Left lung (tissue), 14 donors: ENCODE measurements at places on chromosomes 2 and 18. TPM values are rescaled to one million over a fixed set of nuclear protein-coding genes. Genes with fewer than 3 reads are reported as not detected.
A peak's percentile ranks its signal among the peaks of the same experiment; 100 is the strongest.

DNA sequence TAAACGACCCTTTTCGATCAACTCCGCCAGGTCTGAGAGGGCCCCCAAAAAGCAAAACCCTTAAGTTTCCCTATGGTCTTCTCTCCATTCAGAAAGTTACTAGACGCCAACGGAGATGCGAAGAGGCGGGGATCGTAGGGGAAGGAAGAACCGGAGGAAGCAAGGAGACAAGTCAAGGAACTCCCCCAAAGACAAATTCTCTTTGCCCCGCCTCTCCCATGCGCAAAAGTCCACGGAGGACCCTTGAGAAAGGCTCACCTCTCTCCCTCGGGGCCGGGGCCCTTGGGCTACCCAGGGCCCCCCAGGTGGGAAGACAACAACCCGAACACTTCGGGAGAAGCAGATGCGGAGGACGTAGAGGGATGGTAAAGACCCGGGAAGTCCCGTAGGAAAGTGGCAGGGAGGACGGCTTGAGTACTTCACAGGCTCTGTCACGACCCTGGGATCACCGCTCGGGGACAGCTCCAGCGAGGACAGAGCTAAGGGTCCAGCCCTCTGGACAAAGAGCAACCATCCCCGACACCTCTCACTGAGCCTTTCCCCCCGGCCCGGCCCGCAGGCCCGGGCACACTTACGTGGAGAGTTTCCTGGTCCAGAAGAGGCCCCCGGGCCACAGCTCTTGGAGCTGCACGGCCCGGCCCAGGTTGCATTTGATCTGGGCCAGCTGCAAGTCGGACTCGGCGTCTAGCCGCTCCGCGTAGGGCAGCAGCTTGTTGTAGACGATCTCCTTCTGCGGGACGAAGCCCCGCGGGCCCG is 647 bp downstream of the PSME4 start:
- H3K36me3 ChIP-seq: no peaks in the 10 kb centered on the region
- peak; percentile 61 for DNase-seq
- peak overlapping the region; percentile 90 for H3K27ac ChIP-seq
- peaks cover 36% of the 10 kb centered on the region for H3K4me1 ChIP-seq
- H3K27me3 ChIP-seq: no peaks in the 10 kb centered on the region

GRCh38 chr2:221962186-221962585 is 336.6 kb downstream of the PAX3 start:
- no peaks in the 10 kb centered on the region for H3K4me1 ChIP-seq
- no peaks in the 10 kb centered on the region for H3K36me3 ChIP-seq
- no peak overlapping the region for H3K4me3 ChIP-seq
- no peak overlapping the region for H3K27ac ChIP-seq

DNA sequence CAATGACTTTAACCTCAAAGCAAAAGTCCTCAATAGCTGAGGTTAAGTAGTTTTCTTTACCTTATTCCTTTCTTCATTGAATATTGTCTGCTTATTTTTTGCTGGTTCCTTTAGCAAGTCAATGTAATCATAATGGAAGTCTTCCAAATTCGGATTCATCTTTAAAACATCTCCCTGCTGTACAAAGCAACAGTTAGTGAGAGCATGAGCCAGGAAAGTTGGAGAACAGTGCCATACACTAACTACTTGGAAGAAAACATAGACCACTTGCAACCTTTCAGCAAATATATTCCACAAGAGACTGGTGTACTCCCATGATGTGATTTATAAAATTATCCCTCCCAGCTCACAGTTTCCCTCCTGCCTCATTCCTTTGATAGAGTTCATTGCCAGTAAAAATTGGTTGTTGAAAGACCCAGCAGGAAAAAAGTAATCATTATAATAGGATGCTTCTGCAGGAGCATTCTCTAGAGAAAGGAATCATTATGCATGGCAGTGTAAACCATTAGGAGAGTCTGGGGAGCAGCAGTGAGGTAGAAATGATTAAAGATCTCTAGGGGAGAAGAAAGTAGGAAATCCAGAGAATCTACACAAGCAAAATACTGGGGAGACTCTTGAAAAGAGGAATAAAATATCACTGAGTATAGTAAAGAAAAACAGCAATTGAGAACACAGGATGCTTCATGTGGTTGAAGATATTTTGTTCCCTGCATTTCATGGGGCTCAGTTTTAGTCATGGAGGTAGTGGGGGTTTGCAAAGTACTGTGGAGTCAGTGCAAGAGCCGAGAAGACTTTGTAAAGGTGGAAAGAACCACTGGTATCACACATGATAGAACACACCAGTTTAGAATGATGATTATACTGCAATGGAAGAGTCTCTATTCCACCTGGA is 38.6 kb upstream of the TTN start:
- DNase-seq: no peak
- no peak overlapping the region for H3K27ac ChIP-seq
- H3K4me3 ChIP-seq: no peak overlapping the region
- H3K27me3 ChIP-seq: no peaks in the 10 kb centered on the region
- no peaks in the 10 kb centered on the region for H3K36me3 ChIP-seq

GRCh38 chr18:62621546-62621945 is 93.8 kb upstream of the PHLPP1 start:
- H3K4me1 ChIP-seq: no peaks in the 10 kb centered on the region
- no peaks in the 10 kb centered on the region for H3K36me3 ChIP-seq
- H3K27me3 ChIP-seq: no peaks in the 10 kb centered on the region
- no peak overlapping the region for H3K4me3 ChIP-seq
- no peak overlapping the region for H3K27ac ChIP-seq
- no peak for DNase-seq

- H3K36me3 ChIP-seq: peaks cover 24% of the 10 kb centered on the region
- H3K4me3 ChIP-seq: no peak overlapping the region
- peaks cover 29% of the 10 kb centered on the region for H3K4me1 ChIP-seq
Observed at GRCh38 chr2:231713730-231714638, 5.7 kb downstream of the PTMA start.

GRCh38 chr2:211437396-211437795 is 881.0 kb downstream of the CPS1 start:
- H3K36me3 ChIP-seq: no peaks in the 10 kb centered on the region
- DNase-seq: no peak
- no peak overlapping the region for H3K4me3 ChIP-seq
- H3K27me3 ChIP-seq: no peaks in the 10 kb centered on the region
- H3K27ac ChIP-seq: no peak overlapping the region

DNA sequence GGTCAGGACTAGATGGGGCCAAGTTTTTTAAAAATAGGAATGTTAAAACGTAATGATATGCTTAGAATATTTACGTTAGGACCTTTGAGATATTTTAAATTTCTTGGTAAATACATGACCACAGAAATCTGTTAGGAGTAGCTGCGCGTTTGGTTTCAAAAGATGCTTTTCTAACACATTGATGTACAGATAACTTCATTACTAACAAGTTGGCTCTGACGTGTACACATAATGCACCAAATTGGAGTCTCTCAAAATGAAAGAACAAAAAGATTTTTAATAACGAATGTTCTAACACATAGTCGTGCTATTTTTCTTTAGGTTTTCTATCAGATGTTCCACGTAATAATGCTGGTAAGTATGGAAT is 608 bp downstream of the PHOSPHO2 start:
- H3K36me3 ChIP-seq: peaks cover 7% of the 10 kb centered on the region
- peaks cover 18% of the 10 kb centered on the region for H3K4me1 ChIP-seq
- H3K4me3 ChIP-seq: peak overlapping the region; percentile 90
- DNase-seq: no peak
- peak overlapping the region; percentile 91 for H3K27ac ChIP-seq

GRCh38 chr2:76977846-76978727 is 544.1 kb downstream of the LRRTM4 start:
- no peaks in the 10 kb centered on the region for H3K4me1 ChIP-seq
- no peaks in the 10 kb centered on the region for H3K36me3 ChIP-seq
- no peak overlapping the region for H3K27ac ChIP-seq
- no peak overlapping the region for H3K4me3 ChIP-seq
- H3K27me3 ChIP-seq: no peaks in the 10 kb centered on the region

DNA sequence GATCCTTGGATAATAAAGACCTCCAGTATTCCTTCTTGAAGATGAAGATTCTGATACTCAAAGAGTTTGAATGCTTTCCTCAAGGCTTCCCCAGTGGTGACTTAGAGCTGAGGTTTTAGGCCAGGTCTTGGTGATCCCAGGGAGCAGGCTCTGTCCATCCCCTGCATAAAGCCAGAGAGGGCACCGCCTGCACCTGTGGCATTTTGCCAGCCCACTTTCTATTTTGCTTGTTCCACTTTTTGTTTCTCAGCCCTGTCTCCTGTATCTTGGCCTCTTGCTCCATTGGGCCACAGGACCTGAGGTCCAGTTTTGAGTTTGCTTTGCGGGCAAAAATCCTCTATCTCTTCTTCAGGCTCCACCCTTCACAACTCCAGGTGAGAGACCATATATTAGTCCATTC is 6.7 kb upstream of the SCYGR1 start:
- H3K4me3 ChIP-seq: no peak overlapping the region
- no peak for DNase-seq
- H3K27me3 ChIP-seq: no peaks in the 10 kb centered on the region

MTCL1 gene
- polyA plus RNA-seq: 14.6 TPM

HNMT gene
- polyA plus RNA-seq: 96.1 TPM

CAB39 gene
- 63.0 TPM for polyA plus RNA-seq

RAD51AP2 gene
- 0.60 TPM for polyA plus RNA-seq

GPBAR1 gene
- polyA plus RNA-seq: 1.2 TPM

FOXI3 gene
- polyA plus RNA-seq: 0.07 TPM
